ENCODE measurements at places on chromosomes 3 and 15. TPM values are rescaled to one million over a fixed set of nuclear protein-coding genes. Genes with fewer than 3 reads are reported as not detected.
A peak's percentile ranks its signal among the peaks of the same experiment; 100 is the strongest.

DNA sequence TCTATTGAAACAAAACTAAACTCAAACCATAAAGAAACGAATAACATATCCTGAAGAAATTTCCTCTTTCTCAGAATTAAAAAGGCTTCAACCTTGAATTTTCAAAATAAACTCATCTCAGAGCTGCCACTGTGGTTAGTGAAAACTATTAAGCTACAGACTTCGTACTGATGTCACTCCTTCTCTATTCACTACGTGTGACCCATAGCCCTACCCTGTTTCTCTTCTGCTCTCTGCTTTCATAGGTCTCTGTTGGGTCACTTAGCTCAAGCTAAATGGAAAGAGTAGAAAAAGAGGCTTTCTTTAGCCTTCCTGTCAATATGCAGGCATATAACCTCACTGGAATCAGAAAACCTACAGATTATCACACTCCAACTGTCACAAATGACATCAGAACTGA is 126.6 kb upstream of the MME start:
- H3K36me3 ChIP-seq = no peaks in the 10 kb centered on the region
- no peak overlapping the region for H3K27ac ChIP-seq
- H3K4me3 ChIP-seq = no peak overlapping the region
- H3K4me1 ChIP-seq = no peaks in the 10 kb centered on the region
- DNase-seq = no peak

DNA sequence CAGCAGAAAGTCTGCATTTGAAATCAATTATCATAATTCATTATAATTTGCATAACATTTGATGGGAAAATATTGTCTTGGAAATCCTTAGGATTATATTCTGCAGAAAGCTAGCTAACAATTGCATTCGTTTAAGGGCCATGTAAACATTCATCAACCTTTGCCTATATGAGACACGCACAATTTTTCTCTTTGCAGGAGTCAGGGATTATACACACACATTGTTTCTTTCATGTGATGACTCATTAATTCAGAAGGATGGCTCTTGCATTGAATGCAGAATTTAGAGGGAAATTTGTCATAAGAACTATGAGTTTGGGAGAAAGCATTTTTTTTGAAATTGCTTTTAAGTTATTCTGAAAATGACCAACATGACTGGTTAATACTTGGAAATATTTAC is 844.7 kb downstream of the DIPK2A start:
- no peak overlapping the region for H3K4me3 ChIP-seq
- no peaks in the 10 kb centered on the region for H3K4me1 ChIP-seq
- H3K27ac ChIP-seq = no peak overlapping the region
- H3K27me3 ChIP-seq = no peaks in the 10 kb centered on the region

DNA sequence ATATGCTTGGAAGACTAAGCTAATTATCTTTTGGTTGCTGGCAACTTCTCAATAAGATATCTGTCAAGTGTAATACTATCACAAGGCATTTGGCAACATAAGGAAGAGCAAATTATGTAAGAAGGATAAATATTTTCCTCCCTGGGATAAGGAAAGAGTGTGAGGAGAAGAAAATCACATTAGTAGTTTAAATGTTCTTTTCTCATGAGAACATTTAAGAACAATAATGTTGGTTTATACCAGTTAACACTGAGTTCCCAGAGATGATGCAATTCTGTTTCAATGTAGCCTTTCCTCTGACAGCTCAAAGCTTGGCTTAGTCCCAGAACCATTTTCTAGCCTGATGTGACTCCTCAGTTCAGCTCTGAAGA is 66.1 kb upstream of the NPHP3 start:
- peaks cover 34% of the 10 kb centered on the region for H3K4me1 ChIP-seq
- no peak for DNase-seq
- H3K27me3 ChIP-seq = no peaks in the 10 kb centered on the region
- peak overlapping the region; percentile 82 for H3K27ac ChIP-seq
- no peaks in the 10 kb centered on the region for H3K36me3 ChIP-seq
- H3K4me3 ChIP-seq = no peak overlapping the region

GRCh38 chr15:75695220-75695619 is 17.4 kb downstream of the CSPG4 start:
- H3K4me1 ChIP-seq = peaks cover 67% of the 10 kb centered on the region
- H3K27me3 ChIP-seq = peaks cover 7% of the 10 kb centered on the region
- peak overlapping the region; percentile 71 for H3K27ac ChIP-seq

- H3K4me3 ChIP-seq = no peak overlapping the region
- H3K27me3 ChIP-seq = no peaks in the 10 kb centered on the region
- H3K4me1 ChIP-seq = no peaks in the 10 kb centered on the region
- DNase-seq = no peak
- no peak overlapping the region for H3K27ac ChIP-seq
- no peaks in the 10 kb centered on the region for H3K36me3 ChIP-seq
These were observed 230.1 kb upstream of the UBE2E1 start for GRCh38 chr3:23575697-23576096.

DNA sequence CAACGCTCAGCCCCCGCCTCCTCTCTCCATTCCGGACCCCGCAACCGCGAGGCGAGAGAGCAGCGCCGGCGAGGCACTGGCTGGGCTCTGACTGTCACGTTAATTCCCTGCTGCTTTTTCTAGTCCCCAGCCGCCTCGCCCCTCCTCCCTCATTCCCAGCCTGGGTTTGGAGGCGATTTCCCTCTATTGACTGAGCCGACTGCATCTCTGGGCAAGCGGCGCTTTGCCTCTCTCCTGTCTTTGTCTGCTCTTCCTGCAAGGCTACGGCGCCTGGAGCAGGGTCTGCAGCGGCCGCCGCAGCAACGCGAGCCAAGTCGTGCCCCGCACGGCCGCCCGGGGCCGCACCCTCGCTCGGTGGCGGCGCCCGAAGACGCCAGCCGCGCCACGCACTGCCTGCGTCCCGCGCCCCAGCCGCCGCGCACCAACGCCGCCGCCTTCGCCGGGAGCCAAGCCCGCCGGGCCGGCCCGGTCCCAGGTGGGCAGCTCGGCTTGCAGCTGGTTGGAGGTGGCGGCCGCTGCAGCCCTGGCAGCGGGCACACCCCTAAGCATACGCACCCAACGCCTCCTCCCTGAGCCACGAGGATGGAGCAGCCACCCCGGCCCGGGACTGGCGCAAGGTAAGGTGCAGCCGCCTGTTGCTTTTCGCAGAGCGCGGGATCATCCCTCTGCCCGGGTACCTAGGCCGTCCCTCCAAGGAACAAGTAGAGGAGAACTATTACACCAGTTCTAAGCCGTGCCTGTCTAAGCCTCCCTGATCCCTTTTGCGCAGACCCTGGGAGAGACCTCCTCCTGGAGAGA is at the start of gene LRRC3B:
Gene LRRC3B, plus strand, starts transcription at position 152 of the 798 bp plus-strand sequence. CDS start 86,901 bp downstream, outside the sequence.
- no peak within 1 kb of the TSS for H3K27ac ChIP-seq
- no peak for DNase-seq
- peak within 1 kb of the TSS; percentile 62 for H3K4me3 ChIP-seq

GRCh38 chr3:171704002-171704401 is 106.3 kb downstream of the PLD1 start:
- DNase-seq = no peak
- no peaks in the 10 kb centered on the region for H3K4me1 ChIP-seq
- H3K27ac ChIP-seq = no peak overlapping the region
- no peak overlapping the region for H3K4me3 ChIP-seq
- no peaks in the 10 kb centered on the region for H3K27me3 ChIP-seq

GRCh38 chr3:193896419-193896818 is 239.5 kb upstream of the HES1 start:
- H3K4me3 ChIP-seq = no peak overlapping the region
- H3K27ac ChIP-seq = peak overlapping the region; percentile 56
- no peak for DNase-seq
- H3K27me3 ChIP-seq = no peaks in the 10 kb centered on the region
- peaks cover 18% of the 10 kb centered on the region for H3K4me1 ChIP-seq

DNA sequence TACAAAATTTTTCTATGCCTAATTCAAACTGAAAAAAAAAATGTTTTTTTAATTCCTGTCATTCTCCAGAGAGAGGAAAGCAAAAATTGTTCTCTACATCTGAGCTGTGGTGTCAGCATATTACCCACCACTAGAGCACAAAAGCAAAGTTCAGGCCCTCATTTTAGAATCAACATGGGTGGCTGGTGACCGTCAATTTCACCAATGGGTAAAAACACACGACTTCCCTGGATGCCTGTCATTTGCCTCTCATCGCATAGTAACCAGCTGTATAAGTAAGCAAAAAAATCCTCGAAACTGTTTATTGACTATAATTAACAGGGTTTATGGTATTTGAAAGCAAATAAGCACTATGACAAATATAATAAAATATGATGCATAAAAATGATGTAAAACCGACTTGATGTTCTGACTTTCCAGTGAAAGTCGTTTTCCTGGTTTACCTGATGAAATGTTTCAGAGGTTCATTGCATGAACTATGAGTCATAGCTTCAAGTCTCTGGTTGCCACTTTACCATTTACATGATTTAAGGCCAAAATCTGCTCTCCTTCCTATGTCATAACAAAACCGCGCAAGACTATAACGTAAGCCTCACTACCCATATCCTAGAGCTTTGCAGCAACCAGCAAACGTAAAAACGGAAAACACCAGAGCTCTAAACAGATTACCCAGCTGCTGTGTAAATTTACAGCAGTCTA is 60.5 kb downstream of the THBS1 start:
- DNase-seq = no peak
- H3K4me1 ChIP-seq = peaks cover 23% of the 10 kb centered on the region
- no peak overlapping the region for H3K4me3 ChIP-seq

DNA sequence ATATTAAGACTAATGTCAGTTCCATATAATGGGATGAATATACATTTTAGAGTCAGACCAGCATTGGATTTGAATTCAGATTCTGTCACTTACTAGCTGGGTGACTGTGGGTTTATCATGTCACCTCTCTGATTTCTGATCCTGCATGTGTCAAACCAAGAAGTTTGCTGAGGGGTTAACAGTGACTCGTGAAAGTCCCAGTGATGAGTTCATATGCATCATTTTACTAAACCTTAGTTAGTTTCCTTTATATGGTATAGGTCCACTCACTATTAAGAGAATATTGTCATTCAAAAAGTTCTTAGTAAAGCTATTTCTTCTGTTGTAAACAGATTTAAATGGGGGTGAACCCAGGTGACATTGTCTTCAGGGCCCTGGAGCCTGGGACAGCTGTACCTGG is 102.3 kb downstream of the ZNF621 start:
- no peaks in the 10 kb centered on the region for H3K27me3 ChIP-seq
- H3K4me3 ChIP-seq = no peak overlapping the region
- no peaks in the 10 kb centered on the region for H3K36me3 ChIP-seq
- H3K27ac ChIP-seq = no peak overlapping the region
- no peak for DNase-seq
- H3K4me1 ChIP-seq = no peaks in the 10 kb centered on the region

- peak overlapping the region; percentile 75 for H3K4me3 ChIP-seq
- H3K4me1 ChIP-seq = peaks cover 14% of the 10 kb centered on the region
- H3K27me3 ChIP-seq = no peaks in the 10 kb centered on the region
- peak overlapping the region; percentile 92 for H3K27ac ChIP-seq
- no peaks in the 10 kb centered on the region for H3K36me3 ChIP-seq
These were observed 133.3 kb downstream of the TBC1D2B start for GRCh38 chr15:77944002-77944867.

- H3K4me1 ChIP-seq = peaks cover 5% of the 10 kb centered on the region
- no peak for DNase-seq
- H3K27me3 ChIP-seq = no peaks in the 10 kb centered on the region
- peaks cover 4% of the 10 kb centered on the region for H3K36me3 ChIP-seq
- no peak overlapping the region for H3K27ac ChIP-seq
- H3K4me3 ChIP-seq = no peak overlapping the region
These were observed 40.1 kb downstream of the TMEM44 start for GRCh38 chr3:194592798-194593752.

DNA sequence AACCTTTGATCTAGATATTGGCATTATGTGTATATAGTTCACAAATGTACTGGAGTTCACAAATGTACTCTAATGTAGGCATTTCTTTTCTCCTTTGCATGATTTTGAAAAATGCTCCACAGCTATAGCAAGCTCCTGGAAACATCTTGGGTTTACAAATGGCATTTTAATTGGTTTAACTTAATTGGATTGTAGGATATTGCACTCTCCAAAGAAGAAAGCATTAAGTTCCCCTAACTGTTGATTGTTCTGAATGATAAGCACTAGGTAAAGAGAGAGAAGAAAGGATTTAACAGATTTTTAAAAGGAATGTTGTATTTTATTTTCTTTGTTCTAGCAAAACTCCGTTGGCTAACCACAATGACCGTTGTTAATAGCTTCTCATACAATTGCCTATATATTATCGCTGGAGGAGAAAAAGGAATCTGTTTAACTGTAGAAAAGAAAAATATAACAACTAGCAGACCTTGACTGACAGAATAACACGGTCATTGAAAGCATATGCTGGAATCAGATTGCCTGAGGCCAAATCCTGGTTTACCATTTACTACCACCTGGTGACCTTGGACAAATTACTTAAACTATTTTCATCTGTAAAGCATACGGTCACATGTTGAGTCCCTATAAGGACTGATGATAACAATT is 170.8 kb downstream of the PEX5L start:
- no peaks in the 10 kb centered on the region for H3K4me1 ChIP-seq
- no peak for DNase-seq
- H3K27me3 ChIP-seq = no peaks in the 10 kb centered on the region
- no peaks in the 10 kb centered on the region for H3K36me3 ChIP-seq

DNA sequence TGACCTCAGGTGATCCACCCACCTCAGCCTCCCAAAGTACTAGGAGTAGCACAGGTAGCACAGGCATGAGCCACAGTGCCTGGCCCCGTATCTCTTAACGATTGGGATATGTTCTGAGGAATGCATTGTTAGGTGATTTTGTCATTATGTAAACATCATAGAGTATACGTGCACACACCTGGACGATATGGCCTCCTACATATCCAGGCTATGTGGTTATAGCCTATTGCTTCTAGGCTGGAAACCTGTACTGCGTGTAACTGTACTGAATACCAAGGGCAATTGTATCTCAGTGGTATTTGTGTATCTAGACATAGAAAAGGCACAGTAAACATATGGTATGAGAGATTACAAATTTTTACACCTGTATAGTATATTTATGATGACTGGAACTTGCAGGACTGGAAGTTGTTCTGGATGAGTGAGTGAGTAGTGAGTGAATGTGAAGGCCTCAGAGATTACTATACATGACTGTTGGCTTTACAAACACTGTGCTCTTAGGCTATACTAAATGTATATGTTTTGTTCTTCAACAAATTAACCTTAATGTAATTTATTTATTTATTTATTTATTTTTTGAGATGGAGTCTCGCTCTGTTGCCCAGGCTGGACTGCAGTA is 120.7 kb downstream of the MBNL1 start:
- no peaks in the 10 kb centered on the region for H3K27me3 ChIP-seq
- peaks cover 99% of the 10 kb centered on the region for H3K4me1 ChIP-seq

- no peak overlapping the region for H3K4me3 ChIP-seq
- no peak overlapping the region for H3K27ac ChIP-seq
- no peaks in the 10 kb centered on the region for H3K4me1 ChIP-seq
- H3K27me3 ChIP-seq = peaks cover 40% of the 10 kb centered on the region
- no peak for DNase-seq
- no peaks in the 10 kb centered on the region for H3K36me3 ChIP-seq
These were observed 6.1 kb upstream of the GJD2 start for GRCh38 chr15:34760909-34761308.

The IGSF11 gene
- 2.1 TPM for total RNA-seq

The FILIP1L gene
- 84.9 TPM for total RNA-seq

The CCDC9B gene
- 155 TPM for total RNA-seq

All from left ventricle myocardium inferior (tissue), 1 donor.